ENCODE measurements at places on chromosomes 13 and 19.
A peak's percentile ranks its signal among the peaks of the same experiment; 100 is the strongest.

DNA sequence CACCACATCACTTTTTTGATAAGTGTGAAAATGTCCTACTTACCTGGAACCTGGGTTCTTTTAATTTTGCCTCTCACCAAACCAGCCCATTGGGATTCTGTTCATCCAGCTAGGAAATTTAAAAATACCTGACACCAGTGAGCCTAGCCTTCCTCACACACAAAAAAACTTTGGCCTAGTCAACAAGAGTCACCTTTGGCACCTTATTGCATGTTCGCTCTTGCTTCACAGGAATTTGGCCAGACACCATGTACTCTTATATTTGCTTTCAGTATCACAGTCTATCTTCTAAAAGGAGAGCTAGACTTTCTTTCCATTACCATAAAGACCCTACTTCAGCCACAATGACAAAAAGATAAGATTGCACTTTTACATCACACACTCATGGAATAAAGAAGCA, 65.8 kb downstream of the ZNF257 start:
- DNase-seq, result no peak

DNA sequence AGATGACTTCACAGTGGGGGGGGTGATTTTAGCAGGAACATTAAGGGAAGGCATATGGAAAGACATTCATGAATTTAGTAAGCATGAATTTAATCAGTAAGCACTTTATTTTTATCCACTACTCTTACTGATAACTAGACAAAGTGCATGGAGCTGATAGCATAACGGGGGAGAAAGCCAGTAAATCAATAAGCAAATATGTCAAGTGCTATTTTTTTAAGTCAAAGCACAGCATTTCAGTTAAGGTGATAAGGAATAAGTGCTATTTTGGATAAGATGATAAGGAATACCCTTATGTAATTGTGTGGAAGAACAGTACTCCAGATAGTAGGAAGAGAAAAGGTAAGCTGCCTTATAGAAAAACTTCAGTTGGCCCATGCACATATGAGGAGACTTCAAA, 19.4 kb downstream of the UFM1 start:
- DNase-seq, result no peak

GRCh38 chr19:38544569-38545315, 73.0 kb downstream of the MAP4K1 start:
- no peak for DNase-seq

GRCh38 chr13:88704600-88705275, 1033.6 kb downstream of the SLITRK5 start:
- no peak for DNase-seq

DNA sequence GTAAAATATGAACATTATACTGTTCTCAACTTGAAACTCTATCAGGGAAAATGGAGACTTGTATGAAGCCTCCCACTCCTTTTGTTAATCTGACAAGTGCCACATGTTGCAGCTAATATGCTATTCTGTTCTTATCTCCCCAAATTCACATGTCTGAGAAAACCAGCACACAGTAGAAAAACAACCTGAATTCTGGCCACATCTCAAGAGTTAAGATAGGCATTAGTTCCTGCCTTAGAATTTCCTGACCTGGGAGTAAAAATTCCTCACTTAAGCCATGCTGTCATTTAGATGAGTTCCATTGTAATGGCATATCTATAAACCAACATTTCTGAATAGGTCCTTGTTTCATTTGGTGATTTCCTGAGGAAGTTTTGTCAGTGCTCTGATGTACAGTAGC, 1098.5 kb downstream of the EFNB2 start:
- DNase-seq, result no peak

- no peak for DNase-seq
Measured at GRCh38 chr13:98237331-98237730, 60.3 kb upstream of the RNF113B start.

- no peak for DNase-seq
Measured at GRCh38 chr13:104983601-104984000, 1551.9 kb downstream of the EFNB2 start.

DNA sequence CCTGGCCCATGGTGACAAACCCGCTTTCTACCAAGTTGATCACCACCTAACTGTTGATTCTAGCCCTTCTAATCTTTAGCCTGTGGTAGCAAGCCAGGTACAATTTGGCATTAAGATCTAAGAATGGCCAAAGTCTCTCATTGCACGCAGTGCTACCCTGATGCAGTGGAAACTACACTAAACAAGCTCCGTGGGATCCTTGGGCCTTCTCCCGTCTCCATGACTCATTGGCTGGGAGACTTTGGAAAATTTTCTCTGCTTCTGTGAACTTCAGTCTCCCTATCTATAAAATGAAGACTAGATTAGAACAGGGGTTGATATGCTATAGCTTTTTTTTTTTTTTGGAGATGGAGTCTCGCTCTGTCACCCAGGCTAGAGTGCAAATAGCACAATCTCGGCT, 223.0 kb downstream of the TSHZ3 start:
- no peak for DNase-seq

DNA sequence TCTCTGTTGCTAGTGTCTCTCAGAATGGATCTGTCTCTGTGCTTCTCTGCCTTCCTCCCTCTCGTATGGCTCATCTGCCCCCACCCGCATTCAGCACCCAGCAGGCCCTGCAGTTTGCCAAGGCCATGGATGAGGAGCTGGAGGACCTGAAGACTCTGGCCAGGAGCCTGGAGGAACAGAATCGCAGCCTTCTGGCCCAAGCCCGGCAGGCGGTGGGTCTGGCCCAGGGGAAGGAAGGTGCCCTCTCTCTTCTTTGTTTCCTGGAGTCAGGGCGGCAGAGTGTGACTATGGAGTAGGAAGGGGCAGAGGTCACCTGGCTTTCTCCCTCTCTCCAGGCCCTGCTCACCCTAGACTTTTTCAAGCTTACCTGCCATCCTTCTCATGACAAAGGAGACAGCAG, 10.9 kb downstream of the KASH5 start:
- DNase-seq, result no peak

DNA sequence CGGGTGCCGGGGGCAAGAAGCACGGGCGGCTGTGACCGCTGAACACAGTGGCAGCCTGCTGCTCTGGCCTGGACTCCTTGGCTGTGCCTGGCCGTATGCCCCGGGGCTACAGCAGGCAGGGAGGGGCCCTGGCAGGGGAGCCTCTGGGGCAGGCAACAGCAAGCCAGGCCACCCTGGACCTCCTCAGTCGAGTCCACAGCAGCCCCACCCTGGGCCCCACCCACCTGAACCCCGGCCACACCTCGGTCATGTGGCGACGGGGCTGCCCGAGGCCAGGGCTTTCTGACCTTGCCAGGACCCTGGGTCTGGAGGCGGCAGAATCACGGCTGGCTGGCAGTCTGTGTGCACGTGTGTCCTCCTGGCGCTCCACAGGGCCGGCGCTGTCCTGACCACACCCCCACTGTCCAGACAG, 8.7 kb downstream of the CILP2 start:
- no peak for DNase-seq

DNA sequence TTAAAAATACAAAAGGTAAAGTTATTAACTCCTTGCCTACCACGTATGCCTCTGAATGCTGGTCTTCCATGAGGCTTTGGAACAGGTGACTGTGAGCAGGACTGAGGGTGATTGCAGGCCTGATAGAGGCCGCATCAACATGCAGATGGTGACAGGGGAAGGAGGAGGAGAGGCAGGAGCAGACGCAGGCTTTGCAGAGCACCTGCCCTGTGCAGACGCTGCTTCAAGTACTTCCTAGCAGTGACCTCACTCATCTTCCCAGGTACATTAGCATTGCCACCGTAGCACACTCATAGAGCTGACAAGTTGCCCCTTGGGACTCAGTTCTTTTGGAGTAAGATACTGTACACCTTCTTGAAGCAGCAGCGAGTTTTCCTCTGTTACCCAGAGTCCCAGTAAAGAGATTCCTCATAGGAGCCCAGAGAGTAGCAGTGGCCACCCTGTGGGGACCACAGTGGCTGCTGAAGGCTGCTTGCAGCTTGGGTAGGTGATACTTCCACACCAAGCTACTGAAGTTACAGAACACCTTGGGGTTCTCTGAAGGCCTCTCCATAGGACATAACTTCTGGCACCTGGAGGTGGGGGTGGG, 56.0 kb downstream of the ZNF536 start:
- DNase-seq, result no peak

- no peak for DNase-seq
Measured at GRCh38 chr19:30320916-30321315, 51.3 kb upstream of the ZNF536 start.

GRCh38 chr19:41426952-41427646, at the start of gene B3GNT8:
TSS of gene B3GNT8 (minus strand) at chr19:41427374. CDS start at chr19:41426778, 596 bp downstream.
- peak; percentile 56 for DNase-seq

DNA sequence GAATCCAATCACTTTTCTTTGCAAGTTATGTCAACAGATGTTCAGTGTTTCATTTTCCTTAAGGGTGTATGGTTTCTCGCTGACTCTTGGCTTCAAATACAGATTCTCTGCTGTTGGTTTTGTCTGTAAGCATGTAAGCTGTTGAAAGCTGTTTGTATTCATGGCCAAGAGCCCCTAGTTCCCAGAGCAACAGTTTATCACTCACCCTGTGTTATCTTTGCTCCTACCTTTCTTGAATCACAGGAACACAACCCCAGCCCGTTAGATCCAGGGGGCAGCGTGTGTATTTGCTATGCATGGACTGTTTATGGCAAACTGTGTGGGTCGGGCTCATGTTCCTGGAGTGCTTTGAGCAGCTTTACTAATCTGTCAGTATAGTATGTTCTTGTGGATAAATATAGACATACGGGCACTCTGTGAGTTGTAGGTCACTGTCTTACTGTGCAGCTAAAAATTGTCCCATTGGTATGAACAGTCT, 28.9 kb downstream of the FRY start:
- DNase-seq, result no peak

DNA sequence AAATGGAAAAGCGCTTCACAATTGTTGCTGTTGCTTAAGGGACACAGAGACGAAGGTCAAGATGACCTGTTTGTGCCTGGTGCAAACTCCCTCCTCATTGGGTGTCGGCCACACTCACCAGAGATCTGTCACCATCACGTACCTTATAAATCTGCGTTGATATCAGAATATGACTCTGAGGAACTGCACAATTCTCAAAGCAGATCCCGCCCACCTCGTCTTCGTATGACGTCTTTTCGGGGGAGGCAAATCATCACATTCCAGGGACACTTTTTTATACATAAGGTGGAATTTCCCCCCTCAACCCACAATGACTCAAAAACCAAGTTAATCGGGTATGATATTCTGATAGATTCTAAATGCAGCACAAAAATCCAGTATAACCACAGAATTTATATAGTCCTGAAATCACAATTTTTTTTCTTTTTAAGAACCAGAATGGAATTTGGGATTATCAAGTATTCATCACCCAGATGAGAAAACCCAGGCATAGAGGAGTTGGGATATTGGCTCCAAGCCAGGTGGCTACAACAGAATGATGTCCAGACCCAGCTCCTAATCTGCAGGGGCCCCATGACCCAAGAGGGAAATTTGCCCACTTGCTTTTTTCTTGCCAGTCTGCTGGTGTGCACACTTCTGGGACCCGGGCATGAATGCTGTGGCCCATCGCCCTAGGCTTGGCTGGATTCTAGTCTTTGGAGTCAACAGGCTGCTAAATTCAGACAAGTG, 50.6 kb upstream of the MTIF3 start:
- no peak for DNase-seq

DNA sequence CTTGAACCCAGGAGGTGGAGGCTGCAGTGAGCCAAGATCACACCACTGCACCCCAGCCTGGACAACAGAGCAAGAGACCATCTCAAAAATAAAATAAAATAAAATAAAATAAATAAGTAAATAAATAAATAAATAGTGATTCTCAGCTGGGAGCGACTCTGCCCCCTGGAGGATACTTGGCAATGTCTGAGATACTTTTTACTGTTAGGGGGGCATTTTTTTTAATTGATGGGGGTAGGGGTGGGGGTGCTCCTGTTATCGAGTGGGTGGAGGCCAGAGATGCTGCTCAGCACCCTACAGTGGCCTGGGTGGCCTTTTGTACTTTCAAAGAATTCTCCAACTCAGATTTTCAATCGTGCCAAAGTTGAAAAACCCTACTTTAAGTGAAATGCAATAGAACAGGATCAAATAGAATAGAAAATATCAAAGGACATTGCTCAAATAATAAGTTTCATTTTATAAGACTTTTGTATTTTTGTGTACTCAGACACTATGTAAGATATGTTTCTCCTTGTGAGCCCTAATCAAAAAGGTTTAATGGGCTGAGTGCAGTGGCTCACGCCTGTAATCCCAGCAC, 7.1 kb upstream of the CLPP start:
- DNase-seq, result no peak

DNA sequence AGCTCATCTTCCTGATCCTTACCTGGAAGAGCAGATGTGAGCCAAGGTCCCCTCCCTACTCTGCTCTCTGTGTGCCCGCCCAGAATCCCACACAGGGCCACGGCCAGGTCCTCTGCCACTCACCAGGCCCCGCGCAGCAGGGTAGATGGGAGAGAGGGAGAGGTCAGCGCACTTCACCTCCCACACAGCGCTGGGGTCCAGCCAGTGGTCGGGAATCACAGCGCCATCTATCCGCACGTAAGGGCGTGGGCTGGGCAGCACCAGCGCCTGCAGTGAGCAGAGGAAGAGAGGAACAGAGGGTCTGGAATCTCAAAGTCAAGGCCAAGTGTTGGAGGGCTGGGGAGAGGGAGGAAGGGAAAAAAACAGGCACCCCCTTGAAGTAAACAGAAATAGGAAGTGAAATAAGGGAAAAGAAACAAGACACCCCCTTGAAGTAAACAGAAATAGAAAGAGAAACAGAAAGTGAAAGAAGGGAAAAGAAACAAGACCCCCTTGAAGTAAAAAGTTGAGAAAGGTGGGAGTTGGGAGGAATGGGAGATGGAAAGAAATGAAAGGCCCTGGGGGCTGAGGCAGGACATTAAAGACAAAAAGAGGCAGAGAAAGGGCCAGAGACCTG, 7.0 kb upstream of the PLA2G4C start:
- no peak for DNase-seq

DNA sequence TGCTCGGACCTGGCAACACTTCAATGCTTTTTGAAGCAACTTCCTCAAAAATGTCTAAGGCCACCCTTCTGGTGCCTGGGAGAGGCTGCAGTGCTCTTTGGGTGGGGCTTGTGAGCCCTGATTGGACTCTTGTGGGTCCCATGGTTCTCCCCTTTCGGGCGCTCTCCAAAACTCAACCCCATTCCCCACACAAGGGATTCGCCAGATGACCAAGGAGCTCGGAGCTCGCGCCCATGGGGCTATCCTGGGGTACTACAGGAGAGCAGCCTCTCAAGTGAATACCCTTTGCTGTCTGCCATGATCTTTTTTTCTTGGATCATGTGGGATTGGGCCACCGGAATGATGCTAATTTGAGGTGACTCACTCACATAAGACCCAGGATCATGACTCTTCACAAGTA, 29.7 kb upstream of the KL start:
- no peak for DNase-seq

GRCh38 chr19:4518345-4519171, at the start of gene PLIN4:
TSS of gene PLIN4 (minus strand) at chr19:4518486. CDS start at chr19:4518272, 214 bp downstream.
- DNase-seq, result no peak

- peak; percentile 90 for DNase-seq
Measured at GRCh38 chr19:40464059-40465024, 1.2 kb downstream of the BLVRB start.

DNA sequence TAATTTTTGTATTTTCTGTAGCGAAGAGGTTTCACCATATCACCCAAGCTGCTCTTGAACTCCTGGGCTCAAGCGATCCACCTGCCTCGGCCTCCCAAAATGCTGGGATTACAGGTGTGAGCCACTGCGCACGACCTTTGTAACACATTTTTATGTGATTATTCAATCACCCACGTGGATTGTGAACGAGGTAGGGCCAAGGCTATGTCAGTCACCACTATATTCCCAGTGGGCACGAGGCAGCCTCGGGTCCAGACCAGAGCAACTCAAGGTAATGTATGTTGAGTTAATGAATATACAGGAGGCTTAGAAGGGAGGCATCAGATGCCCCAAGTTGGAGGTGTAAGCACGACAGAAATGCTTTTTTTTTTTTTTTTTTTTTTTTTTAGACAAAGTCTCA, 8.9 kb downstream of the PTGIR start:
- no peak for DNase-seq
